ENCODE measurements at places on chromosomes 1 and 21.

DNA sequence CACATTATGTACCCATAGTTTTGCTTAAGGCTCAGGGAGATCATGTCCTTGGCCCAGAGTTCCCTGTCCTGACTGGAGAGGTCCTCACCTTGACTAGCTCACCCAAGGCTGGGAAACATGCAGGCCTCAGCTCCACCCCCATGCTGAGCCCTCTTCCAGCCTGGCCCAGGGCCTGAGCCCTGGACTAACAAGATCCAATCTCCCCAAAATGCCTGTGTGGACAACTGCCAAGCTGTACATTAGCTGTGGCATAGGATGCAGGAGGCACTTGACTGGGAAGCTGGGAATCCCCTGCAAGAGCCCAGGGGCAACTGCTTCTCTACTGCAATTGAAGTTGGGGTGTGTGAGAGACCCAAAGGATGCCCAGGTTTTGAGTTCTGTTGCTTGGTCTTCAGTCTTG is 2.1 kb downstream of the LINGO4 start:
- no peak for DNase-seq

GRCh38 chr21:40191616-40192015 is 324.4 kb downstream of the PCP4 start:
- DNase-seq, result no peak

DNA sequence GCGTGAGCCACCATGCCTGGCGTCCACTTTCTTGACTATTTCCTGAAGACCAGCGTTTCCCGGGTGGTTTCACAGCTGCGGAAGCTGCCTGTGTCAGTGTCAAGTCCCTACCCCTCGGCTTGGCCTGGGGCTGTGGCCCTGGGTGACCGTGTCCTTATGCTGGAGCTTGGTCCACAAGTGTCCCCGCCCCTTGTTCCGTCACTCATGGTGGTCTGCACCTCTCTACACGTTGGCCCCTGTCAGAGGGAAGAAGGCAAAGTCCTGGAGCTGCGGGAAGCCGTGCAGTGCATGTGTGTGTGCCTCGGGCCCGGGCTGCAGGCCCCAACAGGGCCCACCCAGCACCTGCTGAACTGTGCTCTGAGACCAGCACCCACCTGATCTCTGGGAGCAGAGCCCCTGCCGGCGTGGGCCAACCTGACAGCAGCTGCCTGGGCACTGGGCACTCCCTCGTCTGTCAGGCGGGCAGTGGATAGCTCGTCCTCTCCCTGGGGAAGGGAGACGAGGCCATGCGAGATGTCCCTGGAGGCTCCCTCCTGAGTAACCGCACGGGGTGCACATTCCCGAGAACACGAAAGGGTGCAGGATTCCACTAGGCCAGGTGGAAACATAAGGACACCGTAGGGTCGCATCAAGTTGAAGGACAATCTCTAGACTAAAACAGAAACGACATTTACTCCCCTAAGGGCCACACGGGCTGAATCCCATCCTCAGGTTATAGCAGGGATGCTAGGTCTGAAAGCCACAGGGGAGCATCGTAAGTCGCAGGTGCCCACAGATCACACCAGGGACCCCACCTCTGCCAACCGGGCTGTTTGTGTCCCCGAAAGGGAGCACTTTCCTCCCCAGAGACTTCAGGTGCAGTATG is 2.4 kb upstream of the C1orf159 start:
- DNase-seq, result no peak

DNA sequence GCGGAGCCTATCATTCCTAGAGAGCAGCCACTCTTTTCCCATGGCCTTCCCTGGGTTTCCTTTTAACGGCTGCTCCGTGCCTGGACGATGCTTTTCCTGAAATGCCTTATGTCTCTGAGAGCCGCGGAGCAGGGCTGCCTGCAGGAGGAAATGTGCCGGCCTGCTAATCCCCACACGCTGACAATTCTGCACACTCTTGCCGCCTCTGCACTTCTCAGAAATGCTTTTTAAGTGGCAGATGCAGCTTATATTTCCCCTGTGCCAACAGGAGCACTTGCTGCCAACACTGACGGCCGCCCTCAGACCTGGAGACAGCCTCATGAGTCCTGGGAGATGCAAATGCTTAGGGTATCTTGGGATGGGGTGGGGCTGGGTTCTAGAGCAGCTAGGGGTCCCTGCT is 253.2 kb downstream of the GRIK3 start:
- no peak for DNase-seq

- no peak for DNase-seq
Measured at GRCh38 chr1:60664086-60664625, 418.2 kb upstream of the NFIA start.

DNA sequence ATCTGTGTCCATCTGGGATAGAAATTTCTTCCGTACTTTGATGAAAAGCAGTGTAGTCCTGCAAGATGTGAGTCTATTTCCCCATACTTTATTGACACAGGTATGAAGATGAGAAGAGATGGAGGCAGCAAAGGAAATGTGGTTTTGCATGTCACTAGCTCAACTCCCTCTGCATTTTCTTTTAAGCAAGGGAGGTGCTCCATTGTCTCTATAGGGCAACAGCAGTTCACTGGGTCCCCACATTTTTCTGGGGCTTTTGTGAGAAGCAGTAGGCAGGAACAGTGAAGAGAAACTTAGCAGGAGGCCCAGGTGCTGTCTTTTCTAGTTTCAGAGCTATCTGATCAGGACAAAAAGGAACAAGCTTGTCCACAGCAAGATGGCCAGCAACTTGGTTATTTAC is 37.1 kb downstream of the C21orf91 start:
- DNase-seq, result no peak

- no peak for DNase-seq
Measured at GRCh38 chr1:167373398-167373797, 144.9 kb downstream of the CD247 start.

DNA sequence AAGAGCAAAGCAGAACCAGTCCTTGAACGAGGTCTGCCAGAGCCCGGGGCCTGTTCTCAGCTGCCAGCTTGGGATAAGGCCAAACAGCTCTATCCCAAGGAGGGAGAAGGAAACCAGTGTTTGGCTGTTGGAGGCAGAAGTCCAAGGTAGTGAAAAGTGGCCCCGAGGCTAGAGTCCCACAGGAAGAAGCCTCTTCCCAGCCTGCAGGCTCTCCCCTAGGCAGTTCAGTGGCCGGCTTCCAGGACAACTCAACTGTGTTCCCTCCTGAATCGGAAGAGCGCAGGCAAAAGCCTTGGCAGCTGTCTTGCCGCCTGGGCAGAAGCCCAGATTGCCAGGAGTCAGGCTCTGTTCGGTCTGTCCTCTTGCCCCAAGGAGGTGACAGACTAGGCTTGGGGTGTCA is 19.3 kb downstream of the QSOX1 start:
- peak; percentile 70 for DNase-seq

- DNase-seq, result no peak
Measured at GRCh38 chr1:183418696-183419095, 516 bp upstream of the NMNAT2 start.

DNA sequence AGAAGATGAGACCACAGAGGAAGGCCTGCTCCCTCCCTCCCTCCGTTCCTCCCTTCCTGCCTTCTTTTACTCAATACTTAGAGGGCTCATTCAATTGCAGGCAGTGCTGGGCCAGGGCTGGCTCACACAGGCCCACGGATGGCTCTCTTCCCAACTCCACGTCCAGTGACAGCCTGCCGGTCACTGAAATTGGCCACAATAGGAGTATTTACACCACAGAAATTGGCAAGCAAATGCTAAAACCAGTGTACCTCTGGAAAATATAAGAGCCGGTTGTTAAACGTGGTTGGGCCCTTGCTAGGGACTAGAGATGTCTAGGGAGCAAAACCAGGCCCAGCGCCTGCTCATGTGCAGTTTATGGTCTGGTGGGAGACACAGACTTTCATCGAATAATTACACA is 72.4 kb upstream of the TMEM51 start:
- no peak for DNase-seq

DNA sequence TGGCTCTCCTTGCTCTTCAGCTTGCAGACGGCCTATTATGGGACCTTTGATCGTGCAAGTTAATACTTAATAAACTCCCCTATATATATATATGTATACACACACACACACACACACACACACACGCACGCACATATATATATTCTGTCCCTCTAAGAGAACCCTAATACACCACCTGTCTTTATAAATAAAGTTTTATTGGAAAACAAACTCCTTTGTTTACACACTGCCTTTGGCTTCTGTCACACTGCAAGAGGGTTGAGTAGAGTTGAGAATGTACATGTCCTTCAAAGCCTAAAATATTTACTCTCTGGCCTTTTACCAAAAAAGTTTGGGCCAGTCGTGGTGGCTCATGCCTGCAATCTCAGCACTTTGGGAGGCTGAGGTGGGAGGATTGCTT is 26.2 kb upstream of the SIM2 start:
- no peak for DNase-seq

- DNase-seq, result peak; percentile 93
Measured at GRCh38 chr21:37435120-37435519, 68.5 kb downstream of the DYRK1A start.

DNA sequence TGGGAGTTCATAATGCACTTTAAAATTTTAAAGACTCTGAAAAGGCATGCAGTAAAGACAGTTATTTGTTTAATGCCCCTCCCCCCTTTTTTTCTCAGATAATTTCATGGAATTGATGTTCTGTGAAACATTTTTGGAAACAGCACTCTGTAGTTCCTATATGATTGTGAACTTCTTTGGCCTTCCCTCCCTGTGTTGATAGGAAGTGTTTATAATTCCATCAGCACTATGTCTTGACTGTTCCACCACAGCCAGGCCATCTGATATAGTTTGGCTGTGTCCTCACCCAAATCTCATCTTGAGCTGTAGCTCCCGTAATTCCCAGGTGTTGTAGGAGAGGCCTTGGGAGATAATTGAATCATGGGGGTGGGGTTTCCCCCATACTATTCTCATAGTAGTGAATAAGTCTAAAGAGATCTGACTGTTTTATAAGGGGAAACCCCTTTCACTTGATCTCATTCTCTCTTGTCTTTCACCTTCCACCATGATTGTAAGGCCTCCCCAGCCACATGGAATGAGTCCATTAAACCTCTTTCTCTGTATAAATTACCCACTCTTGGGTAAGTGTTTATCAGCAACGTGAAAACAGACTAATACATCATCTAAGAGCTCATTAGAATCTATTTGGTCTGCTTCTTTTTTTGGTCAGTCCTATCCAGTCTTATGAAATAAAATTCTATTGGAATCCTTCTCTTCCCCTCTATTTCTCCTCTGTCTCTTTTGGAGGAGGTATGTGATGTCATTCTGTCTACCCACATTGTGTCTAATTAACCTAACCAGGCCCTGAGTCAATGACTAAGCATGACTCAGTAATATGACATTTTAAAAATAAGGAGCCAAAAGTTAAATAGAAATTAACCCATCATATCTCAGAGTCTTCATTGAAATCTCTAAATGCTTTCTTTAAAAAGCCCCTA is 8.9 kb downstream of the CCDC185 start:
- DNase-seq, result peak; percentile 35

GRCh38 chr1:169514566-169515270 is 29.0 kb upstream of the SLC19A2 start:
- DNase-seq, result peak; percentile 34

DNA sequence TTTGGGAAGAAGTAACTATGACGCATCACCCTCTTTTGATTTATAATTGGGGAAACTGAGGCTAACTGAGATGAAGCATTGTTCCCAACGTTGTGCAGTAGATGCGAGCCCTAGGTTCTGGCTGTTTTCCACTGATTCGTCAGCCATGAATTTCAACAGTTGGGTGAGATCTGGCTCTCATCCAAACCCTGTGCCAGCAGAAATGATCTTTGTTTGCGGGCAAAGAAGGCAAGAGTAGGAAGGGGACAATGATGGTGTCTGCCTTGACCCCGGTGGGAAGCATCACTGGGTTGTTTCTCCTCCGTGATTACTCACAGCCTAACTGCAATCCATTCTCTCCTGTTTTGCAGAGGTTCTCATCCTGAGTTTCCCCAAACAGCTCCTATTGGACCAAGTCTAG is 142.3 kb downstream of the MIS18A start:
- DNase-seq, result no peak

- no peak for DNase-seq
Measured at GRCh38 chr1:234345237-234345636, 28.0 kb upstream of the COA6 start.

- DNase-seq, result no peak
Measured at GRCh38 chr1:50271968-50272578, 151.2 kb downstream of the DMRTA2 start.

DNA sequence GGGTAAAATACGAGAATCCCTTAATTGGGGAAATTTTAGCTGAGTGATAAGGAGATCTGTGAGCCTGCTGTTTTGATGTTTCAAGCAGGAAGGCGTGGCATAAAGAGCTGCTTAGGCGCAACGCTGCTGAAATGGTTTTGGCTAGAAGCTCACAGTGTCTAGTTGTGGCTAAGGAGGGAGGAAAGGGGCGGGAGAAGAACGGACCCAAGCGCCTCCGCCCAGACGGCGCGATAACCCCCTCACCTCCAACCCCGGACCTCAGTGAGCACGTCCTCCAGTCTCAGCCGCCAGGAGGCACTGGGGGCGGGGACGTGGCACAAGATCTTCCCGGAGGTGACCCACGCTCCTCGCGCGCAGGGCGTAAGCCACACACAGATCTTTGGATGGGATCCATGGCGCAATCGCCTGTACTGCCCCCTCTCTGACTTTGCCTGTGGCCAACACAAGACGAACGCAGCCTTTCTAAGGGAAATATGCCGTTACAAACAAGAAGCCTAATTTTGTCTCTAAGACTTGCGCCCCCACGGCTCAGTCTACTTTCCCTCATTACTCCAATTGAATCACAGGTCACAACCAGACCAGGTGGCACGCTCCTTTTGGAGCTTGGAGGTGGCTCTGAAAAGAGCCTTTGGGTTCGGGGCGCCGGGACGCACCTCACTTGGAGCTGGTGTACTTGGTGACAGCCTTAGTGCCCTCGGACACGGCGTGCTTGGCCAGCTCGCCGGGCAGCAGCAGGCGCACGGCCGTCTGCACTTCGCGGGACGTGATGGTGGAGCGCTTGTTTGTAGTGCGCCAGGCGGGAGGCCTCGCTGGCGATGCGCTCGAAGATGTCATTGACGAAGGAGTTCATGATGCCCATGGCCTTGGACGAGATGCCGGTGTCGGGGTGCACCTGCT is 23.4 kb upstream of the RNF187 start:
- no peak for DNase-seq

DNA sequence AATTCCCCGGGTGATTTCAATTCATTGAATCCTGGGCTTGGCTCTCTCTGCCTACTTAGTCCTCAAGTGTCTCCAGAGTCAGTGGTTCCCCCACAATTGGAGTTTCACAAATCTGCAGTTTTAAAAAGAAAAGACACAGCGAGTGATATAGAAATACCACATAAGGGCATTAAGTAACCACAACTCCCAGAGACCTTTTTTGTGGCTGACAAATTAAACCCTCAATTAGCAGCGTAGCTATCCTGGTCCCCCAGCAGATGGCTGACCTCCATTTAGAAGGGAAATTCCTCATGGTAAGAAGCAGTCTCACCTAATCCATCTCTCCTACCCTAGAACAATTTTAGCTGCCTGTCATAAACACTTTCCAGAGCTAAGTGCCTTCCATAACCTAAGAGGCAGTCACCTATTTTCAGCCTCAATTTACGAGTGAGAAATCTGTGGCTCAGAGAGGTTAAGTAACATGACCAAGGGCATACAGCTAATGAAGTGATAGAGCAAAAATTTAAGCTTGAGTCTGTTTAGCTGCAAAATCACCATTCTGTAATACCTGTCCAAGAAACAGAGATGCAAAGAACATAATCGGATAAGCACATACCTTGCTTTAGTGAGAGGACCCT is 56.0 kb upstream of the NBPF3 start:
- no peak for DNase-seq

- peak; percentile 54 for DNase-seq
Measured at GRCh38 chr21:34952701-34953100, 96.4 kb downstream of the RUNX1 start.

- no peak for DNase-seq
Measured at GRCh38 chr1:156419854-156420204, 50.8 kb downstream of the RHBG start.

GRCh38 chr1:165075725-165076370 is 280.7 kb downstream of the LMX1A start:
- DNase-seq, result peak; percentile 31
